HuH-7 (cell line): ENCODE measurements at places on chromosomes 16 and 17.

- DNase-seq: peak; percentile 78
Observed at GRCh38 chr16:57091975-57092785, at the start of gene CPNE2. CPNE2 (plus strand) TSS chr16:57092583; CDS start chr16:57110743, 18,160 bp downstream.

GRCh38 chr16:69833357-69834282, 71.5 kb downstream of the WWP2 start:
- DNase-seq: peak; percentile 47

DNA sequence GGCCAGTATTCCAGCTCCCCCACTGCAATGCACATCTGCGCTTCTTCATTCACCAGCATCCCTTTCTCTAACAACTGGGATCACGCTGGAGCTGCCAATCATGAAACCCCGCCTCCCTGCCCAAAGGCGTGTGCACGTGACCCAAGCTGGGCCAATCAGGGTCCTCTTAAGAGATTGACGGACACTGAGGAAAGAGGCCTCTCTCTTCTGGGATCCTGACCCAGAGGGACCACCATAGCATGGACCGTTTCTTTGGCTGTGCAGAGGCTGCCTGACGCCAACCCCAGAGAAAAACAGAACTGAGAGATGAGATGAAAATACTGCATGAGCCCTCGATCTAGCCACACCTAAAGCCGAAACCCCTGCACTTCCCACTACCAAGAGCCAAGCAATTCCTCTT, 32.0 kb downstream of the COTL1 start:
- no peak for DNase-seq

DNA sequence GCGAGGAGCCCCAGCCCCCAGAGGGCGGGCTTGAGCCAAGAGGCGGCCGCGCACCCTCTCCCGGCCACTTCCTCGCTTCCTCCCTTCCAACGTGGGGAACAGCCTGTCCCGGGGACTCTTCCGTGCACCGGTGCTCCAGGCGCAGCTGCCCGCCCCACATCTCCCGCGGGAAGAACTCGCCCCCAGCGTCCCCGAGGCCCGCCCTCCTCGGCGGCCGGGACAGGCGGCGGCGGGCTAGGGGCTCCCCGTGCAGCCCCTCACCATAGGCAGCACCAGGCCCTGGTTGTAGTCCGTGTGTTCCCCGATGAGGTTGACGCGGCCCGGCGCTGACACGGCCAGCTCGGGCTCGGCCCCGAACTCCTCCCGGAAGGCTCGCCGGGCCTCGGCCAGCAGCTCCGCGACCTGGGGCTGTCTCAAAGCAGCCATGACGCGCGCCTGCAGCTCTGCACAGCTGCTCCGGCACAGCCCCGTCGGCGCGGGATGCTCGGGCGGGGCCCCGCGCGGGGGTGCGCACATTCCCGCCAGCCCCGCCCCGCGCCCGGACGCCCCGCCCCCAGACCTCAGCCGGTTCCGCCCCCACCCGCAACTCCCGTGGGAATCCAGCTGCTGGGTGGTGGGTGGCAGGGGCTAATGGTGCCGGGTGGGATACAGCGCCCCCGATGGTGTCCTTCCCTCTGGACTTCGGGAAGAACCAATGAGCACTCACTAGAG, at the start of gene GALK1:
Gene GALK1 (minus strand): TSS at position 482 of the 711 bp plus-strand sequence. CDS start 56 bp downstream, at position 426.
- peak; percentile 86 for DNase-seq

GRCh38 chr16:57637020-57637419, 8.6 kb downstream of the ADGRG1 start:
- DNase-seq: no peak

- DNase-seq: no peak
Observed at GRCh38 chr16:89364606-89365005, 125.8 kb downstream of the ANKRD11 start.

GRCh38 chr17:76791053-76791980, 53.4 kb downstream of the MFSD11 start:
- DNase-seq: no peak

GRCh38 chr16:84000989-84001642, 33.1 kb downstream of the NECAB2 start:
- no peak for DNase-seq

- no peak for DNase-seq
Observed at GRCh38 chr16:60127196-60127595, 1393.1 kb upstream of the GOT2 start.

DNA sequence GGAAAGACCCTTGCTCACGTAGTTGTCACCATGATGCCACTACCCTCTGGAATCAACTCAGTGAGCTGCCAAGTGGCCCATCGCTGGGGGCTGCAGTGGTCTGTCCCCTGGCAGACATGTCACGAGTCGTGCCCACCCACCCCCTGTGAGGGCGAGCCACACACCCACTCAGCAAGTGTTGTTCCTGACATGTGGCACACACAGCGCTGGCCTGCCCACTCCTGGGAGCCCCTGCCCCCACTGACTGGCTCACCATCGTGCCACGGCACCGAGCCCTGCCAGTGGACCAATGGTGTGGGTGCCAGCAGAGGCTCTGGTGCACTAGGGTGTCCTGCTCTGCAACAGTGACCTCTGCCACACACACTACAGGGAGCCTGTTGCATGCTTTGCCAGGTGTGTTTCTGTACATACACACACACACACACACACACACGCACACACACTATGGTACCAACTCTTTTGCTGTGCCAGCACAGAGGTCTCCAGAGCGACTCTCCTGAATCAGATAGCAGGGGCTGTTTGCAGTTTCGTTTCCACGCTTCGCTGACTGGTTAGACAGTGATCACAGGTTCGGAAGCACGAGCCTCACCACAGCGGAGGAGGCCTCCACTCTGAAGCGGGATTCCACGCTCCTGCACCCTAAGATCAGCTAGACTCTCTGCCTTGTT, 7.7 kb downstream of the RTN4RL1 start:
- no peak for DNase-seq

GRCh38 chr17:65609749-65610148, 48.3 kb upstream of the AXIN2 start:
- DNase-seq: no peak

DNA sequence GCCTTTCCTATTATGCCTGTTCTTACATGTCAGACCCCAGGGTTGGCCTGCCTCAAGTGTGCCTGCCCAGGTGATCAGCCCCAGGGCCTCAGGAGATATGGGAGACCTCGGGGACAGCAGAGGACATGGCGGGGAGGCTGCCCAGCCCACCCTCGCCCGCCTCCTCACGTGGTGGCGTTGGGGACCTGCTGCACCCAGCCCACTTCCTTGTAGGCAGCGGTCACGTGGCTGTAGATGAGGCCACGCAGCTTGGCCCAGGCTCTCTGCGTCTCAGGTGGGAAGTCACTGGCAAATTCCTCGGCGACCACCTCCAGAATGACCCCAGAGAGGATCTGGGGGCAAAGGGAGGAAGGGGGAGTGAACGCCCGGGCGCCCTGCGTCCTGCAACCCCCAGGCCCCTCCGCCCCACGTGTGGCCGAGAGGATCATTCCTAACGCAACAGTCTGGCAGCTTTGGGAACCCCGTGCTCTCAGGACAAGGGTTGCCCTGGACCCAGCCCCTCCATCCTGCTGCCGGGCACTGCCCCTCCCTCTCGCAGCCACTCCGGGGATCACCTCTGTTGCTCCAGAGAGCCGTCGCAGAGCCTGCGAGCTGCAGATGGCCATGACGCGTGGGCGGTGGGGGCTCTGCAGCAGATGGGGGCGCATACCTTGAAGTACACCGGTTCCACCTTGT, 6.6 kb downstream of the CYGB start:
- DNase-seq: no peak

DNA sequence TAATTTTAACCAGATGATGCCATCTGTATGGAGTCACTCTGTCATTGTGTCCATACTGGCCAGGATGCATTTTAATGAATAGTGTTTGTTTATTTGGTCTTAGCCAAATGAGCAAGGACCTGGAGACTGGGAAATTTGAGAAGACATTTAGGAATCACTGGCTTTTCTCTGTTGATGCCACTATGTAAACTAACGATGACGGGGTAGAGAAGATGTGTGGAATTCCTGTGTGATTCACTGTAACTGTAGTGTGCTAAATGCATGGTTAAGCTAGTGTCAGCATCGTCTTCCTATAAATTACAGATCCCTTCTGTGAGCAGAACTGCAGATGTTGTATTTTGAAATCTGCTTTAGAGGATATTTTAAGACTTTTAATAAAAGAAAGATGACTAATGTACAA, 66.6 kb downstream of the NOS2 start:
- DNase-seq: no peak

- no peak for DNase-seq
Observed at GRCh38 chr17:48541577-48542113, 3.3 kb downstream of the HOXB2 start.

DNA sequence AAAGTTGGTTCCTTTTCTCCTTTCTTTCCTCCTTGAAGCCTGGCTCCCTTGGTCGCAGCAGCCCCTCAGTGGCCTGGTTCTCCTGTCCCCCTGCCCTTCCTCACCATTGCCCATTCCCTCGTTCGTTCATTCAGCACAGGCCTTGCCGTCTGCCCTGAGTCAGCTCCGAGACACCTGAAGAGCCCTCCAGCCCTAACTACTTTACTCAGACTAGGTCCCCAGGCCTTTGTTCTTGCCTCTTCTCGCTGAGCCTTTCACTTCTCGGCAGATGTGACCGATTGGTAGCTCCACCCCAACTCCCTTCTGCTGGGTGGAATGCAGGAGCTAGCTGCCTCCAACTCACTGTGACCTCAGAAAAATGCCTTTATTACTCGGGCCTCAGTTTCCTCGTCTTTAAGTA, 7.0 kb upstream of the ADAM11 start:
- no peak for DNase-seq
